ENCODE measurements at places on chromosomes 16 and 17.

- DNase-seq: no peak
Observed at GRCh38 chr17:36979565-36979941, 30.8 kb downstream of the AATF start.

DNA sequence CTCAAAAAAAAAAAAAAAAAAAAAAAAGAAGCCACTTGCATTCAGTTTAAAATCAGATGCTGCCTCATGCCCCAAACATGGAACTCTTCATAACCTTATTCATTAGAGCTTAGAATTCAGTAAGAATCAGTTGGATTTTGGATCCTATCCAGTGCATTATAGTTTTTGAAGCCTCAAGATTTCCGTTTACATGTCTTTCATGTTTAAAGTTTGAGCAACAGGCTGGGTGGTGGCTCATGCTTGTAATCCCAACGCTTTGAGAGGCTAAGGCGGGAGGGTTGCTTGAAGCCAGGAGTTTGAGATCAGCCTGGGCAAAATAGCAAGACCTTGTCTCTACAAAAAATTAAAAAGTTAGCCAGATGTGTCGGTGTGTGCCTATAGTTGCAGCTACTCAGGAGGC, 55.0 kb downstream of the SNTB2 start:
- no peak for DNase-seq

- DNase-seq: no peak
Observed at GRCh38 chr17:1142561-1142971, 37.2 kb downstream of the ABR start.

DNA sequence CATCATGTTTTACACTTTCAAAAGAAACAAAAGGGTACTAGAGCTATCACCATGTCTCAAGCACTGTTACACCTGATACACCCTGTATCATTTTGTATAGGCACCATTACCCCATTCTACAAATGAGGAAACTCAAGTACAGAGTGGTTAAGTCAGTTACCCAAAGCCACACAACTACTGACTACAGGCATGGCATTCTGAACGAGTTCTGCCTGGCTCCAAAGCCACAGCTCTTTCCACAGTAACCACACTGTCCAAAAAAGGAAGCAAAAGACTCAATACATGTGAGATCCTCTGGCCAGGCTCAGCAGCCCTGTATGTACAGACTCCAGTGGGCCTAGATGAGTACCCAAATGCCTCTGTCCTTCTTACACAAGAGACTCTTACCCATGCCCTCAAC, 4.7 kb downstream of the DYNC1LI2 start:
- no peak for DNase-seq

- DNase-seq: no peak
Observed at GRCh38 chr17:80885947-80886582, 105.6 kb upstream of the CHMP6 start.

DNA sequence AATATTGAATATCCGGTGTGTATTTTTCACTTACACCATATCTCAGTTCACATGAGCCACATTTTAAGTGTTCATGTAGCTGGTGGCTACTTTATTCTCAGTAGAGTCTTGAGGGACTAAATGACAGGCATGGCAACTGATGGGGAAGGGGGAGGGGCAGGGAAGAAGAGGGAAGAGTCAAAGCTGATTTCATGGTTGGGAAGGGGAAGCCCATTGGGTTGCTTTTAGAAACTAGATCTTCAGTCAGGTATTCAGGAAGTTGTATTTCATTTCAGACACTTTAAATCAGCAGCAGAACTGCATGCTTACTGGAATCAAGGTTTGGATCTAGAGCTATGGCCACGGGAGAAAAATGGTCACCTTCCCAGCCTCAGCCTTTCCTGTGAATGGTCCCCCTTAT, 2.9 kb upstream of the WIPI1 start:
- DNase-seq: no peak

GRCh38 chr17:8707332-8708024, 37.2 kb downstream of the CCDC42 start:
- no peak for DNase-seq

GRCh38 chr17:50918933-50919296, 52.8 kb upstream of the TOB1 start:
- no peak for DNase-seq

DNA sequence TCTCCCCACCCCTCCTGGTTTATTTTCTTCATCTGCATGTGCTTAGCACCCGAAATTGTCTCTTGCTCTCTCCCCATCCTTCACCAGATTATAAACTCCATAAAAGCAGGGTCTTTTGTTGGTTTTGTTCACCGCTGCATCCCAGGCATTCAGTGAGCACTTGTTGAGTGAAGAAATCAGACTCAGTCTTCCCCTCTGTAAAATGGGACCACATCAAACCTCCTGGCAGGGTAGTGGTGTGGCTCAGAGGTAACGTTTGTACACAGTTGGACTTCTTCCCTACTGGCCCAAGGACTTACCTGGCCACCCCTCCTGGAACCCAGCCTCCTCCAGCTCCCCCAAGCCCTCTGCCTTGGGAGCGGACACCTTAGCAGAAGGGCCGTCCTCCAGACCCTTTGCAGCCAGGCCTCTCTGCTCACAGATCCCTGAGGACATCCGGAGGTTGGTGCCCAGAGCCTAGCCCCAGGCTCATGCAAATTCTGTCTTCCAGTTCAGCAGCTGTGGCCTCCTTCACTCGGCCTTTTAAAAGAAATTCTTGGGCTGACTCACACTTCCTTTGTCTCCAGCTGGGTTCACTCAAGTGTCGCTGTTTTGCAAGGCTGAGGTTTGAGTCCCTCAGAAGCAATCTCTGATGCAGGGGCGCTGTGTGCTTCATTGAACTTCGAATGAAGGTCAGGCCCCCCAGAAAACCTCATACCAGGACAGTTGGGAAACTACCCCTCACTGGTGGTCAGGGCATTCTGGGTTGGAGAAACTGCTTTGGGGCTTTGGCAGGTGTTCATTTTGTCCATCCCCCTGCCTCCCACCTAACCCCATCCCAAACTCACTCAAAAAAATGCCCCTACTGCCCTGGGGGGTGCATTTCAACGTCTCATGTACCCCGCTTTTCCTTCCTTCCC, 16.8 kb upstream of the RMI2 start:
- no peak for DNase-seq

- DNase-seq: no peak
Observed at GRCh38 chr17:63035695-63036094, 69.7 kb downstream of the TANC2 start.

- DNase-seq: no peak
Observed at GRCh38 chr17:17590141-17590751, 1.3 kb downstream of the PEMT start.

DNA sequence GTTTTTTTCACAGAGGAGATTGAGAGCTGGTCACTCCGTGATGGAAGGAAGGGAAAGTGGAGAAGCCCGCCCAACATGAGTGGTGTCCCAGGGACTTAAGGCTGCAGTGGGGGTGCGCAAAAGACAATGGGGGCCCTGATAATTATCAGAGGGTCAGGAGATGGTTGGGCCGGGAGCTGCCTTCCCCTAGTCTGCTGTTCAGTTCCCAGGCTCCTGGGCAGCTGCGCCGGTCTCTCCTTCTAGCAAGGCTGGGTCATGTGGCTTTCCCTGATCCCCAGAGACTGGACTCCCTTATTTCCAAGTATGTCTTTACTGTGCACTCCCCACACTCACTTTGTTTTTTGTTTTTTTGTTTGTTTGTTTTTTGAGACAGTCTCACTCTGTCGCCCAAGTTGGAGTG, 16.2 kb downstream of the CYGB start:
- DNase-seq: no peak

DNA sequence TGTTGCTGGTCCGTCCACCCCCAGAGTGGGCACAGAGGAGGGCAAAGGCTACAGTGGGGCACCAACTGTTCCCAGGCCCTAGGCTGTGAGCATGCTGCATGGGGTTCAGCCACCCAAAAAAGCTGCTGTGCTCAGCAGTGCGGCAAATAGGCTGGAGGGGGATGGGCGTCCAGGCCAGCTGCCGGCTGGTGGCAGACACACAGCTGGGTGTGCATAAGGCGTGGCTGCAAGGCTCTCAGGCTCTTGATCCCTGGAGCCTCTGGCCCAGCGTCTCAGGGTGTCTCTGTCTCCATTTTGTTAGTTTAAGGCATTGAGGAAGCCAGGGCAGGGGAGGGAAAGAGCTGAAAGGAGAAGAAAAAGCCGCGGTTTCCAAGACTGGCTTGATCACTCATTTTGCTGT, 8.8 kb downstream of the RPL19 start:
- peak; percentile 61 for DNase-seq

DNA sequence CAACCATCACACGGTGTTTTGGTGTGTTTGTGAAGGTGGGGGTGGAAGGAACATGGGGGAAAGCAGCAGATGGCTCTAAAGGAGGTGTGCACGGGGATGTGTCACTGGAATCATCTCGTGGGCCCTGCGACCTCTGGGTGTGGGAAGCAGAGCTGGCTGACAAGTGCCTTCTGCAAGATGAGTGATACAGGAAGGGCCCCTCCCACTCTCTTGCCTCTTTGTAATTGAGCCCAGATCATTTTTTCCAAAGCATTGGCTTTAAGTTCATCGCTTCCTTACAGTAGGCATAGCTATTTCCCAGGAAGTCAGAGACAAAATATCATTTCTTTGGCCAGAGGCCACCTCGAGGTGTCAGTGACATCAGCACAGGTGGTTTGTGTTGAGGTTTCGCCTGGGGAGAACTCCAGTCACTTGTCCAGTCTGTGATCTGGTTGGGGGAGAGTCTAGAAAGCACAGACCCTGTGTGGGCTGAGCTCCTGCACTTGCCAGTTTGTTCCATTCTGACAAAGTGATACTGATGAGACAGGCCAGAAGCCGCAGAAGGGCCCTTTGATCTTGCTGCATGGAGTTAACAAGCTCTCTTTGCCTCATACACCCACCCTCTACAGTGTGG, 20.6 kb upstream of the SNTB2 start:
- DNase-seq: no peak

DNA sequence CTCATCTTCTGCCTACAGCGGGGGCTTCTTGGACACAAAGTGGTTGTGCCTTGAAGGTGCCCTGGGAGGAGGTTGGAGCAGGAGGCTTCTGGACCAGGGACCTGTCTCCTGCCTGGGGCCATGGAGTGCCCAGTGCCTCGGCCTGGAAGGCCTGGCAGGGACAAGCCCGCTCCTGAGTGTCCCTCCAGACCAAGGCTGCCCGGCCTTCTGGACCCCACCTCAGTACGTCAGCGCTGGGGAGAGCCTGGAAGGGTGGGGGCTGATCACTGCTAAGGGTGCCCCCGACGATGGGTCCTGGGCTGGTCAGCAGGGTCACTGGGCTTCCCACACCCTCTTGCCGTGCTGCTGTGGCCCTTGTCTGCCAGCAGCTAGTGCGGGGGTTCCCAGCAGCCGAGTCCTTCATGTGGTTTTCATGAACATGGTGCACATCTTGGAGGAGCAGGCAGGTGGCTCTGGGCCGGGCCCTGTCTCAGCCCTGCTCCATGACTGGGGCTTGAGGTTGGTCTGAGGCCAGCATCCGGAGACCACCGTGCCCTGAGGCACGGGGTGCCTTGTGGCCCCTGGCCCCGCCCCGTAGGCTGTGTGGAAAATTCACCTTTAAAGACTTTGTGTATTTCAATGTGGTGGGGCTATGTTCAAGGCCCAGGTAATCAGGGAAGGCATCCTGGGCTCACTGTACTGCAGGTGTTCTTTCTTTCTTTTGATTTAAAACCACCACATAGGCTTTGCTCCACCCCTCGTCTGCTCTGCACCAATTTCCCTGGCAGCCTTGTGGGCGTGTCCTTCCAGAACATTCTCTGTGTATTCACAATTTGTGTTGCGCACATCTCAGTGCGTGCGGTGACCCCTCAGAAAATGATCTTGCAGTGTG, 22.4 kb downstream of the MGRN1 start:
- DNase-seq: no peak

- no peak for DNase-seq
Observed at GRCh38 chr16:60041671-60042070, 1307.6 kb upstream of the GOT2 start.

- DNase-seq: no peak
Observed at GRCh38 chr17:64459284-64459747, 10.4 kb downstream of the MILR1 start.

DNA sequence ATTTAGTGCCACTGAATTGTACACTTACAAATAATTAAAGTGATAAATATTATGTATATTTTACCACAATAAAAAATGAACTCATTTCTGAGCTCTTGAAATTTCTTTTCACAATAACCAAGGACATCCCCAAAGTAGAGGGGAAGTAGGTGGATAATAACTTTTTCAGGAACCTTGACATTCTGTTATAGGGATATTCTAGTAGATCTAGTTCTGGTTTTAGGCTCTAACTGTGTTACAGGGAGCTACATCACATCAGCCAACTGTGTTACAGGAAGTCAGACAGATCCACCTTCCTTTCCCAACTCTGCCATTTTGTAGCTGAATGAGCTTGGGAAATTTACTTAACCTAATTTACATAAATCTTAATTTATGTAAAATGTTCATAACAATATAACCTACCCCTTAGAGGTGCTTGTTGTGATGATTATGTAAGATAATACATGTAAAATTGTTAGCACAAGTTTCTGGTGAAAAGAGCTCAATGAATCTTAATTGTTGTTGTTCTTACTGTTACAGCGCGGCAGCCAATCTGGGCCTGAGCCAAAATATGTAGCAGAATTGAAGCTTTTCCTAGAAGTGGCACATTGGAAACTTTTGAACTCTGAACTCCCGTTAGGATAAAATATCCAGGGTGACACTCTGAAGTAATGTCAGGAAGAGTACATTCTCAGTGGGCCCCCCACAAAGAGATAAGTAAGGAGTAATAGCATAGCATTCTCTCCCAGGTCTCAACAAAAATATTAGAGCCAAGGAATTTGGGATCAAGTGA, 169.8 kb downstream of the AATF start:
- DNase-seq: no peak

GRCh38 chr16:87052506-87052905, 264.7 kb downstream of the C16orf95 start:
- DNase-seq: no peak

- DNase-seq: no peak
Observed at GRCh38 chr17:49696233-49696761, 11.5 kb downstream of the SLC35B1 start.

GRCh38 chr17:3986270-3986938, 22.2 kb upstream of the ATP2A3 start:
- no peak for DNase-seq

GRCh38 chr17:67160791-67161190, 84.2 kb downstream of the HELZ start:
- DNase-seq: no peak

DNA sequence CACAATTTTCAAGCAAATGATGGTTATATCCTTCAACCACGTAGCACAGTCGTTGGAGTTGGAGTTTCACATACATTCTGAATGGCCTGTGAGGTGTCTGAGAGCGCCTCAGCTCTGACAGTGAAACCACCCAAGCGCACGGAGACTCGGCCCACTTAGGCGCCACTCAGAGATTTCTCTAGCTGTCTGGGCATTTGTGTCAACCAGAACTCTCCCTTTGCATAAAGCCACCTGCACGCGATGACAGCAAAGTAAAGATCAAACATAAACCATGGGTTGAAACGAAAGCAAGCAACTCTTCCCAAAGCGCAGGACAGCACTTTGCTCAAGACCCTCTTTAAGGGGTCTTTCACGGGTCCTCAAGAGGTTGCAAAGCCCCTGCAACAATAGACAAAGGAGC, 533 bp downstream of the SLC6A4 start:
- peak; percentile 10 for DNase-seq

GRCh38 chr17:40112718-40113109, 9.1 kb upstream of the MSL1 start:
- DNase-seq: no peak

- DNase-seq: no peak
Observed at GRCh38 chr16:58419241-58419990, 27.1 kb downstream of the GINS3 start.
